ENCODE measurements at places on chromosomes 4 and X.

GRCh38 chr4:168877511-168878491 lies 132.3 kb downstream of the CBR4 start:
- no peak for DNase-seq

DNA sequence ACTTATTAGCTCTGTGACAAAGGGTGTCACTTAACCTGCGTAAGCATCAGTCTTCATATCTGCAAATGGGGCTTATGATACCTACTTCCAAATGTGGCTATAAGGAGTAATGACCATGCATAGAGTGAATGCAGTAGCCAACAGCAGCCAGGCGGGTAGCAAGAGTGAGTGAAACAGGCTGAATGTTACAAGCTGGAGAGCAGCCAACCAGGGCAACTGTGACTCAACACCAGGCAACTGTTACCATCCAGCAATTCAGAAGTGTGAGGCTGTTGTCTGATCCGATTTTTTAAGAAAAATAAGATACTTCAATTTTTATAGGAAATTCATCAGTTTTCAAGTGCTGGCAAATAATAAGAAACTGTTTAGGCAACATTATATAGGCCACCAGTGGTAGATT lies 270.2 kb upstream of the TAPT1 start:
- DNase-seq: no peak

DNA sequence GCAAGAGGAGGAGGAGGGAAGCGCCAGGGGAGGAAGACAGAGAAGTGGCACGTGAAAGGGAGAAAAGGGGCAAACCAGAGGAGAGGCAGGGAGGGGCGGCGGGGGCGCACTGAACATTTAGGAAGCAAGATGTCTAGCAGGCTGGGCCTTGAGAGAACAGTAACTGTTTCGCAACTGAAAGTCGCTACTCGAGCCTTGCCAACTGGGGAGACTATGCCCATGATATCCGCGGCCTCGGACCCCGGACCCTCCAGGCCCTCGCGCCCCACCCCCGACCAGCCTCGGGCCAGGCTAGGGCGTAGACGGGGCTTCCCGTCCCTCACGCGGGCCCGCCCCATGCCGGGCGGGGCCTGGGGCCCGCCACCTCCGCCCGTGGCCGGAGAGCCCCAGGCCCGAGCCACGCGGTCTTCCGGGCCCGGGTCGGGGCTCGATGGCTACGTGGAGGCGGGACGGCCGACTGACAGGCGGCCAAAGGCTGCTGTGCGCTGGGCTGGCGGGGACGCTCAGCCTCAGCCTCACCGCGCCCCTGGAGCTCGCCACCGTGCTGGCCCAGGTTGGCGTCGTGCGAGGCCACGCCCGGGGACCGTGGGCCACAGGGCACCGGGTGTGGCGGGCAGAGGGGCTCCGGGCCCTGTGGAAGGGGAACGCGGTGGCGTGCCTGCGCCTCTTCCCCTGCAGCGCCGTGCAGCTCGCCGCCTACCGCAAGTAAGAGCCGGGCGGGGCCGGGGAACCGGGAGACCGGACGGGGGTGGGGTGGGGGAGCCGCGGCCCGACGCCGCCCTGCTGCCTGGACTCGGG lies at the start of gene SLC25A43:
TSS of gene SLC25A43 (plus strand) at position 363 of the 798 bp plus-strand sequence. CDS start at position 431, 68 bp downstream.
- no peak for DNase-seq

GRCh38 chr4:149973181-149973580 lies 105.1 kb upstream of the DCLK2 start:
- no peak for DNase-seq

DNA sequence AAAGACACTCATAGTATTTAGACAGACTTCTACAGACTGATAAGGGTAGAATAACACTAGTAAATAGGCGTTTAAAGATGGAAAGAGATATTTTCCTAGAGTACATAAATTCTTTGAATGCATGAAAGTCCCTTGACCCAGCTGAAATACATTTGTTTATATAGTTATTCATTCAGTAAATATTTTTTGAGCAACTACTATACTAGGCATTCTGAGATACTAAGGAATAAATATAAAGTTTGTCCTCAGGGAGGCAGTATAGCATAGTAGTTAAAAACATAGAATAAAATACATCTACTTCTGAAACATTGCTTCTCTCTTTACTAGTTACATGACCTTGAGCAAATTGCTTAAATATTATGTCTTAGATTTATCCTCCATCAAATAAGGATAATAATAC lies 27.4 kb downstream of the HMGN5 start:
- no peak for DNase-seq

- DNase-seq: no peak
Measured at GRCh38 chr4:159098482-159099127, 4.3 kb upstream of the RAPGEF2 start.

DNA sequence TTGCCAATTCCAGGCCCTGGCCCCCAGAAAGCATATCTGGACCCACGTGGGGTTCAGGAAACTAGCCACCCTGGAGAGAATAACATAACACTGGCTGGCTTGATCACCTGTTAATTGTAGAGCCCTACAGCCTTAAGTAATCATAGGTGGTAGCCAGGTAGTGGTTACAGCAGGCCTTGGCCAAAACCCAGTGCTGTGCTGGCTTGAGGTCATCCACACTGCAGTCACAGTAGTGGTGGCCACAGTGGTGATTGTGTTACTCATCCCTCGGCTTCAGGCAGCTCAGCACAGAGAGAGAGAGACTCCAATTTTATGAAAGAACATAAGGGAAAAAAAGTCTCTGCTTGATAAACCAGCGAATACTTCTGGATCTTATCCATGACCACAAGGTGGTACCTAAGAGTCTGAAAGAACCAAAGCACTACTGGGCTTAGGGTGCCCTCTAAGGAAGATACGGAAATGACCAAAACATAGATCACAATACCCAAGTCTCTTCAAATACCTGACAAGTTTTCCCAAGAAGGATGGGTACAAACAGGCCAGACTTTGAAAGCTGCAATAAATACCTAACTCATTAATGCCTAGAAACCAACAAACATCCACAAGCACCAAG lies 46.6 kb upstream of the CDX4 start:
- DNase-seq: no peak

GRCh38 chr4:66556651-66557278 lies 886.5 kb upstream of the EPHA5 start:
- no peak for DNase-seq

DNA sequence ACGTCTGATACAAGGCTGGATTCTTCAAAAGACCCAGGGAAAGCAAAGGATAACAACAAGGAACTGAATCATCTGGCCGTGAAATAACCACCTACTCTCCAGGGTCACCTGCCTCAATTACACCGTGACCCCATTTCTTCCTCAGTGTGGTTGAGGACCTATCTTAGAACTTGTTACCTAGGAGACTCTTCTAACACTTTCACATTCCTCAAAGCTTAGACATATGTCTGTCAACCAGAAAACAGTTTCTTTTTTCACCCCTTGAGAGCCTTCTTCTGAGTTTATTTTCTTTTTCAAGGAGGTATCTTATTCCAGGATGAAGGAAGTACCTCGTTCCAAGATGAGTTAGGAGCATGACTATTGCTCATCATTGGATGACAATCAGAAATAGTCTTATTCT lies 337.8 kb downstream of the ARHGAP24 start:
- DNase-seq: no peak

GRCh38 chr4:107018344-107018735 lies 17.8 kb downstream of the DKK2 start:
- no peak for DNase-seq

DNA sequence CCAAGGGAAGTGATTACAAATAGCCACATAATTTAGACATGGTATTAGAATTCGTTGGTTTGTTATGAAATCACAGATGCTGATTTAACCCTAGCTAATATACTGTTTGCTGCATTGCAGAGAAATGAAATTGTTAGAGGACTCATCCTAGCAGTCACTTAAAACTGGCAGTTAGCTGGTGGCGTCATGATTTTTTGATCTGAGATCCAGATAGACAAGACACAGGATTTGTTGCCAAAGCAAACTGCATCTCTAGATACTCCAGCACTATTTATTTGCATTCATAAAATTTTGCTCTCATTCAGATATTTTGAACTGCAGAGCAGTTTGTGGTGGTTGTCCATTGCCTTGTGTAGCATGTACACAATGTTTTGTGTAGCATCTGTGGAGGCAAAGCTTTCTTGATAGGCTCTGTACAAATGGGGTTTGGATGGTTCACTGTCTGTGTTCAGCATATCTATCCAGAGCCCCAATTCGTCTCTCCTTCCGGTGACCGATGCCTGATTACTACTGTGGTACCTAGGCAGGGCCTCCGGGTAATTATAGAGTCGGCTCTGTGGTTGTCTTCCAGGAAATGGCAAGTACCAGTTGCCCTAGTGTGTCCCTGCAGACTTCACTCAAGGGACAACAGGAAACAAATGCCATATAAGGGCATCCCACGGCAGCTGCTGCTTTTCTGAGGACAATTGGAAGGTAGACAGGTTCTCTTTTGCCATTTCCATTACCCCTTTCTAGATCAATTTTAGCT lies 30.1 kb upstream of the SPARCL1 start:
- DNase-seq: no peak

DNA sequence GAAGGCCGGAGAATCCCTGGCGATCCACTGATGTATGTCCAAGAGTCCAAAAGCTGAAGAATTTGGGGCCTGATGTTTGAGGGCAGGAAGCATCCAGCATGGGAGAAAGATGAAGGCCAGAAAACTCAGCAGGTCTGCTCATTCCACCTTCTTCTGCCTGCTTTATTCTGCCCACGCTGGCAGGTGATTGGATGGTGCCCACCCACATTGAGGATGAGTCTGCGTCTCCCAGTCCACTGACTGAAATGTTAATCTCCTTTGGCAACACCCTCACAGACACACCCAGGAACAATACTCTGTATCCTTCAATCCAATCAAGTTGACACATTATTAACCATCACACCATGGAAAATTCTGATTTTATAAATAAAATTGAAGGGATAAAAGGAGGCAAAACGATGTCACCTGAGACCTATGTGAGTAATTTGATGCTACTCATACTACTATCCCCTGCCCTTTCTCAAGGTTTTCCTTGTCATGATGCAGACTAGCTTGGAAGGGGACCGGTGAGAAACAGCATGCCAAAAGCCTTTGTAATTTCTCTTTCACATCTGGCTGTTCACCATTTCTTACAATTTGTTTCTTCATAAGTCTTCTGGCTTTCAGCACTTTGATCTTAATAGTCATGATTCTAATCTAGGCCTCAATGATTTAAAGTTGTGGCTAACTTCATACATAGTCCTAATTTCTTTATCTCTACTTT lies 9.7 kb upstream of the PYURF start:
- no peak for DNase-seq

DNA sequence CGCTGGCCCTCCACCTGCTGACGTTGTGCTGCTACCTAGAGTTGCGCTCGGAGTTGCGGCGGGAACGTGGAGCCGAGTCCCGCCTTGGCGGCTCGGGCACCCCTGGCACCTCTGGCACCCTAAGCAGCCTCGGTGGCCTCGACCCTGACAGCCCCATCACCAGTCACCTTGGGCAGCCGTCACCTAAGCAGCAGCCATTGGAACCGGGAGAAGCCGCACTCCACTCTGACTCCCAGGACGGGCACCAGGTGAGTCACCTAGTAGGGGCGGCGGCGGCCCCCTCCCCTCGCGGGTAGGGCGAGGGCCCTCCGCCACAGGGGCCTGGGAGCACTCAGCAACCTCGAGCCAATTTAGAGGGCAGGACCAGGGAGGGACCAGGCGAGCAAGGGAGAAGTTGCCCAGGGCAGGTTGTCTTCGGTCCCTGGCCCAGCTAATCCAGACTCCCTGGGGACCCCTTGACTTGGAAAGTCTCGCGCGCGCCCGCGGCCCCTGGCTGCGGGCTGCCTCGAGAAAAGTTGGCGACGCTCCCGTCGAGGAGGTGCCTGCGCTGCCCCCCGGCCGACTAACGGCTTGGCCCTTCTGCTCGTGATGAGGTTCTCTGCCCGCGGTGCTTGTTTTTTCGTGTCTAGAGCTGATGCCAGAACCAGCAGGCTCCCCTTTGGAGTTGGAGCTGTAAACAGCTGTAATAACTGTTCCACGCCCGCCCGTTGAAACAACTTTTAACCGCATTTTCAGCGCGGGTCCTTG lies 717 bp downstream of the EDA start:
- peak; percentile 62 for DNase-seq

- DNase-seq: no peak
Measured at GRCh38 chrX:9396930-9397329, 67.9 kb upstream of the TBL1X start.

- DNase-seq: no peak
Measured at GRCh38 chr4:81410680-81411079, 61.0 kb downstream of the RASGEF1B start.

DNA sequence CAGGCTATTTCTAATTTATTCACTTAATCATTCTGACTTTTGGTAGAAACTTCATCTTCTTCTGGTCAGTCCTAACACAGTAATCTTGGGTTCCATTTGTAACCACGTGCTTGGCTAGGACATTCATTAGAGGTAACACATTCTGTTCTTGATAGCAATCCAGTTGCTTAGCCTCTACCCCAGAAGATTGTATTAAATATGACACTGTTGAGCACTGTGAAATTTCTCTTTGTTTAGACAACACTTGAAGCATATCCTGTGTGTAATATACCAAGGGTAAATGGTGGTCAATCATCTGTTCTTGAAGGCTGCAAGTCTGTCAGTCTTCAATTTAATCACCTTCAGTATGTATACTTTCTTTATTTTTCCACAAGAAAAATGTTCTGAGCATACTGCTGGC lies 523.0 kb downstream of the ANKRD50 start:
- no peak for DNase-seq

DNA sequence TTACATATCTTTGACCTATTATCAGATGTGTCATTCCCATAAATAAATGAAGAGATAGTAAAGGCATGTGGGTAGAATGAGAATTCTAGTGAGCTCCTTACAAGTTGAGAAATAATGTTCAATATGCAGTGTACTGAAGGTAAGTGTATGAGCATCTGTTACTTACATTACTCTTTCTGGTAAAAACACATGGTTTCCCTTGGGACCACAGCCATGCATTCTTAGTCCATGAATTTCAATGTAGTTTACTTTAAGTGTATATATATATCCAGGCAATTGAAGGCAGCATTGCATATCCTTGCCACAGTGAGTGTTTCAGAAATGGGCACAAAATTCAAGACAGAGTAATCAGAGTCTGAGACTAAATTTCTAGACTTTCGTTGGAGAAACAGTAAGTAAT lies 277.2 kb downstream of the CXXC4 start:
- no peak for DNase-seq

DNA sequence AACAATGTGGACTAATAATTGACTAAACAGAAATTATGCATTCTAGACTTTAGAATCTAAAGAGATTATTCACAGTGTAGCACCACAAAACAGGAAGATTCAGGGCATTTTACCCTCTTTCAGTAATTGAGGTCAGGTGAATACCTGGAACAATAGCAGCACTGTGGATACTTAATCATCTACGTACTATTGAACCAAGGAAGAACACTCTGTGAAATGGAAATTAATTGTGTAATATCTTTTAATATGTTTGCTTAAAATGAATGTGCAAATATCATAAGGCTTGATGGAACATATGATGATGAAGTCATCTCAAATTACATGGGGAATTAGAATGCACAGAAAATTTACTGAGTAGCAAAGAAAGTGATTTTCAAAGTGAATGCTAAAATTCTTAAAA lies 68.5 kb upstream of the MAP9 start:
- no peak for DNase-seq

- DNase-seq: no peak
Measured at GRCh38 chr4:102466298-102466697, 34.9 kb upstream of the NFKB1 start.

- DNase-seq: no peak
Measured at GRCh38 chr4:185016946-185017758, 1.1 kb upstream of the HELT start.
